Mesenteric fat pad (tissue), 1 donor: ENCODE measurements at places on chromosomes 4 and X. TPM values are rescaled to one million over a fixed set of nuclear protein-coding genes. Genes with fewer than 3 reads are reported as not detected.

Gene PTPN13
- total RNA-seq: 13.2 TPM

Gene EMD
- total RNA-seq: 57.4 TPM

Gene DOK7
- not detected for total RNA-seq

Gene MAGEA4
- total RNA-seq: not detected

Gene CNGA2
- not detected for total RNA-seq

Gene UGT2B15
- total RNA-seq: not detected

DNA sequence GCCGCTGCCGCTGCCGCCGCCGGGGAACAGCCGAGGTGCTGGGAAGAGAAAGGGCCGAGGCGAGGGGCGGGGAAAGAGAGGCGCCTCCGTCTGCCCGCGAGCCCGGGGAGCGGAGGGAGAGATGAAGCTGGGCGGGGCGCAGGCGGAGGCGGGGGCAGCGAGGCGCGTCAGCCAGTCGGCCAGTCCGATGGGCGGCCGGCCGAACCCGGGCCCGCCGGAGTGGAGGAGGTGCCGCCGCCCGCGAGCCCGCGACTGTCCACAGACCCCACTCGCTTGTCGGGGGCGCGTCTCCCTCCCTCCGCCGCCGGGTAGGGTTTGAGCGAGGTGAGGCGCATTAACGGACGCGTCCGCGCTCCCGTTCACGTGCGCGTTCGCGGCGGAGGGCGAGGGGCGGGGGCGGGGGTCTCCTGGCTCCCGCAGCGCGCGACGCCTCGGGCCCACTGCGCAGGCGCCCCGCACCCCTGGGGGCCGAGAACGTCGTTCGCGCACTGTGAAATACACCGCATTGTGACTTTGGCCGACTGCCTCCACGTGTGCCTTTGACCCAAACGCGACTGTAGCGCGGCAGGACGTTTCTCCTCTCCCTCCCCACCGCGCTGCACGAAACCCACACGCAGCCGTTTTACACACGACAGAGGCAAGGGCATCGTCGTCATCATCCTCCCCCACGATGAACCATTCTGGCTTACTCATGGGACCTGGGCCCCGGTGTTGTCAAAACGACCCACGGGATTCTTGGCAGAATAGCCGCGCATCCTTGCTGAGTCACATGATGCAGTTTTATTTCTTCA, at the start of gene NUDT11:
TSS of gene NUDT11 (minus strand) at position 92 of the 791 bp plus-strand sequence. CDS start 148 bp downstream, outside the sequence.
- no peak for DNase-seq

DNA sequence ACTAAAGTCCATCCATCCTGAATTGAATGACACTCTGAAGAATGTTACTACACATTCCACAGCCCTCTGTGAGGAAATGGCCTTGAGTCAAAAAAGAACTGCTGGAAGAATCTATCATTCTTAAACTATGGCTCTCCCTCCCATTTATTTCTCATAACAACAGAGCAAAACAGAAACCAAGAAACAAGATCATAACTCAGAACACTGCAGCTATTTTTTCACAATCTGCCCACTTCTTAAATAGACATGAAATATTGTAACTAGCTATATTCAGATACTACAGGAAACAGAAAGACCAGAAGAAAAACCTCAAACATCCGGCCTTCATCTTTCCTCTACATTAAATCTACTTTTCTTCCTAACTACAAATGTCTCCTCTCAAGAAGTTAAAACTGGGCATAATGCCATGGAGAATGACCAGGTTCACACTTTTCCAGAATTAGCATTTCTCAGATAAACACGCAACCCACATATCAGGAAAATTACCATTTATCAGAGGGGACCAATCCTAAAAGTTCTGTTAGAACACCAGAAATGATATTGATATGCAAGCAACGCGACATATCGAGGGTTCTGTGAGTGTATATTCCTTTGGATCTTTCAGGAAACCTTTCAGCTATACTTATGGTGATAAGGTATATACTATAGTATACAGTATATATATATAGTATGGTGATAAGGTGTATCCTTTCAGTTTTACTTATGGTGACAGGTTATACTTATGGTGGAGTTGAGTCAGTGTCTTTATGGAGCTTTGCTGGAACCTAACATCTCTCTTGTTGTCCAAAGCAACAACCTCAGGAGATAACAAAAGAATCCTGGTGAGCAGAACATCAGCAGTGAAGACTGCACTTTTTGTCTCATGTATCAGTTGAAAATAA, 60.4 kb upstream of the IRF2 start:
- DNase-seq: no peak

GRCh38 chr4:38152721-38153386, 192.7 kb downstream of the PTTG2 start:
- DNase-seq: no peak

DNA sequence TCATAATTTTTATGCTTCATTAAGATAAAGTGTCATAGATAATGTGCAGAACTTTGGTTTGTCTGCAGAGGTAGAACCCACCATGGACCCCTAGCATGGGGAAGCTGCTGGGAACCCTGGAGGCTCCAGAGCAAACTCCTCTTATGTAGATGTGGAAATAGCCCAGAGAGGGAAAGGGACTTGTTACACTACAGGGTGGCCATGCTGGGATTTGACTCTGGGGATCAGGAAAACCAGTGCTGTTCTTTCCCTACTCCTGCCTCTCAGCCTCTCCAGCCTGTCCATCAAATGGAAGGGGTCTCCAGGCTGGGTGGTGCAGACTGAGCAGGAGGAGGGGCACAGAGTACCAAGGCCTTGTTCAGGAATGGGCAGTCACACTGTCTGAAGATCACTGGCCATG, 54.2 kb downstream of the MSX1 start:
- no peak for DNase-seq

GRCh38 chr4:113675731-113676697, 85.5 kb downstream of the CAMK2D start:
- DNase-seq: no peak

GRCh38 chr4:88881227-88881569, 175.8 kb downstream of the FAM13A start:
- DNase-seq: no peak

DNA sequence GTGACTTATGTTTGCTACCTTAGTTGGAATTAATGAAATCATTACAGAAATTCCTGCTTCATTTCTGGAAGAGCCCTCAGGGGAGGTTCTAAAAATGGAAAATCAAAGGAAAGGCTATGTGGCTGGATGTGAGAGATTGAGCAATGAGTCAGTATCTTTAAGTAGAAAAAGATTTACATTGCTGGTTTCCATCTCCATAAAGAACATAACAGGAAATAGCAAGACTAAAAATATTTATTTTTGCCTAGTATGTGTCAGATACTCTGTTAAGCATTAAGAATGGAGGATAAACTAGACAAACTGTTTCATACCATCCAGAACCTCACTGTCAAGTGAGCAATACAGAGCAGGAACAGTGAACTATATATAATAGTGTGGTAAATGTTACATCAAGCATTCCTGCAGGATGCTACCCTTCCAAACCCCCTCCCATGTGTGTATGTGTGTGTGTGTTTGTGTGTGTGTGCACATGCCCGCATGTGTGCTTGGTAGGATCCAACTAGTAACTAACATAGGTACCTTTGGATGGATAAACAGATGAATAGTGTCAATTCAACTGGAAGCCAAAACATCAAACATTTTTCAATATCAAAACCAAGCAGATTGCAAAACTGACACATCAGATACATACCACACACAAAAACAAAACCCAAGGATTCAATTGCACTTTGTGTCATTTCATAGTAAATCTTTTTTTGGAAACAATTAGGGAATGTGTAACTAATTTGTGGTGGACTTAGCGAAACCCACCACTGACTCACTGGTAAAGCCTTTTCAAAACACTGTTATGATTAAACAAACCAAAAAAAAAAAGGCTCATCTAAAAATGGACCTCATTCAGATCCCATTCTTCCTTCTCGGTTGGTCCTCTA, 223.4 kb downstream of the SHROOM3 start:
- no peak for DNase-seq

- no peak for DNase-seq
Observed at GRCh38 chr4:94504545-94504944, 52.8 kb downstream of the PDLIM5 start.

- DNase-seq: no peak
Observed at GRCh38 chr4:26174027-26174426, 146.8 kb upstream of the RBPJ start.

DNA sequence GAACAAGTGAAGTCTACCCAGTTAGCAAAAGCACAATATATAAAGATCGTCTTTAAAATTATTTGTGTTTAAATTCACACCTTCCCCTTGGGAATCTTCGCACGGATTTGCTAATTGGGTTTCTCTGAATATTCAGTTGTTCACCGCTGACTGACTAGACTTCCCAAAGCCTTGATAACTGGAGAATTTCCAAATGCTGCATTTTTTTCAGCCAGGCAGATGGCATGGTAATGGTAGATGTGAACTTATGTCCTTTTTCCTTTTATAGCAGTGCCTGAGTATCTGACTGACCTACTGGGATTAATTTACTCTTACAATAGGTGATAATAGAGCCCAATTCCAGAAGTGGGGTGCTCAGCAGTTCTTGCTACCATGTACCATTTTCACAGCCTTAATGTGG, 548.1 kb downstream of the PACRGL start:
- no peak for DNase-seq

DNA sequence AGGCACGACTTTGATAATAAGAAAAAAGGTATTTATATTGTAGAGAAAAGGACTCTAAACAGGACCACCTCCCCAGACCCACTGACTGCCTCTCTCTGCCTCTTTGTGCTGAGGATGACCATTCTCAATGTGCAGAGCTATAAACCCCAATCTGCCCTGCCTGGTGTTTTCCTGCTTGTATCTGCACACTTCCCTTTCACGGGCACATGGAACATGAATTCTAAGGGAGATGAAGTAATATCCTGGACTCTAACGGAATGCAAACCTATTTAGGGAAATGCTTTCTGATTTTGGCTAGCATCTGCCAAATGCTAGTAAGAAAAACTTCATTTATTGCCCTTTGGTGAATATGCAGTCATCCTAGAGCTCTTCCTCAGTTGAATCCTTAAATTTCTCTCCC, 2.4 kb downstream of the DIPK2B start:
- no peak for DNase-seq

DNA sequence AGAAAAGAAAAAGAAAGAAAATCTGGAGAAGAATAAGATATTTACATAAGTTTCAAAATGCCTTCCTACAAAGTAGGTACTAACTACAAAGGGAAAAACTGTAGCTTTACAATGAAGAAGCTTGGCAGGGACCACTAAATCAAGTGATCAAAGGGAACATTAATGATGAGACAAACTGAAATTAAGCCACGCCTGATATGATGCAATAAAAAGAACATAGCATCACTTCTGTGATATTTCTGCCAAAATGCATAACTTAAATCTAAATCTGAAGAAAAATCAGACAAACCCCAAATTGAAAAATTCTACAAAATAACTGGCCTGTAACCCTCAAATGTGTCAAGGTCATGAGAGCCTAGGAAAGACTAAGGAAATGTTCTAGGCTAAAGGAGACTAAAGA, 8.9 kb upstream of the DCLK2 start:
- no peak for DNase-seq

- no peak for DNase-seq
Observed at GRCh38 chr4:144562019-144562705, 83.8 kb upstream of the HHIP start.
